Glutamatergic neuron (in vitro differentiated cells): ENCODE measurements at places on chromosomes 4 and X.

- DNase-seq, result no peak
- peaks cover under 1% of the 10 kb centered on the region for H3K27me3 ChIP-seq
- no peak overlapping the region for H3K4me3 ChIP-seq
- no peaks in the 10 kb centered on the region for H3K36me3 ChIP-seq
- no peak overlapping the region for H3K27ac ChIP-seq
Observed at GRCh38 chr4:104881136-104881886, 265.4 kb upstream of the TET2 start.

- DNase-seq, result no peak
- H3K27me3 ChIP-seq, result no peaks in the 10 kb centered on the region
- H3K36me3 ChIP-seq, result no peaks in the 10 kb centered on the region
- no peak overlapping the region for H3K4me3 ChIP-seq
- no peaks in the 10 kb centered on the region for H3K4me1 ChIP-seq
Observed at GRCh38 chr4:105386012-105386411, 87.8 kb downstream of the PPA2 start.

DNA sequence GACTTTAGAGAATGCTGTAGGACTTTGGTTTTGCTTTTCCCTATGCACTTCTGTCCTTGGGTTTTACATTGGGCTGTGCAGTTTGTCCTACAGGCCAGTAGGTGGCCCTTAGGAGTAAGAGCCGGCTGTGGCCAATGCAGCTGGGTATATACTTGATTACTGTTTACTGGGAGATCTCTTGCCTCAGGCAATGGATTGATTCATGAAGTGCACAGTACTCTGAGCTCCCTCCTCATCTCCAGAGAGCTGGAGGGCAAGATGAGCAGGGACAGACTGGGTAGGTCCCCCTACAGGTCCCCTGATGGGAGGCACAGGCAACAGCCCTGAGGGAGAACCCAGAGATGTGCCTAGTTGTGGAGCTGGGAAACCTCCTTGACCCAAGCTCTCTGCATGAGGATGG is 103.8 kb upstream of the QRFPR start:
- H3K4me3 ChIP-seq, result no peak overlapping the region
- no peaks in the 10 kb centered on the region for H3K4me1 ChIP-seq

DNA sequence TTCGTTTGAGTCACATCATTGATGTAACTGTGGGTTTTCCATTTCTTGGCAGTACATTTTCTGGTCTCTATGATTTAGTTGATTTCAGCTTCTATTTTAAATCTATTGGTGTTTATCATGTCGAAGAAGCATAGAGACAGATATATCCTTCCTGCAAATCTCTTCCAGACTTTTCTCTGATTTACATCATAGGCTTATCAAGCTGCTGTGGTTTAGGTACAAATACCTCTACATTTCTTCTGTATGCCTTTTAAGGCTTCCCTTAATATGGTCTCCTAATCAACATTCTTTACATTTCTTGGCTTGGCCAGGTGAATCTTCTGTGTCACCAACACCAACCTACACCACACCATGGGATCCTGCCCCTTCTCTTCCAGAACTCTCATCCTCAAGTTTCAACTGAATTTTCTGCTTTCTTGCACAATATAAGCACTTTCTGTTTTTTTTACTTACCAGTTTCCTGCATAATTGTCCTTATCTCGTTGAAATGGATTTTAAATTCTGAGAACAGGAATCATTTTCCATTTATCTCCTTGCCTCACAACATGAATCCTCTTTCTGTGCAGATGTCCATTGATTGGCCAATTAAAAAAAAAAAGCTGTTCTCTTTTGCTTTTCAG is 626.9 kb downstream of the ANKRD50 start:
- no peaks in the 10 kb centered on the region for H3K27me3 ChIP-seq
- no peaks in the 10 kb centered on the region for H3K4me1 ChIP-seq

DNA sequence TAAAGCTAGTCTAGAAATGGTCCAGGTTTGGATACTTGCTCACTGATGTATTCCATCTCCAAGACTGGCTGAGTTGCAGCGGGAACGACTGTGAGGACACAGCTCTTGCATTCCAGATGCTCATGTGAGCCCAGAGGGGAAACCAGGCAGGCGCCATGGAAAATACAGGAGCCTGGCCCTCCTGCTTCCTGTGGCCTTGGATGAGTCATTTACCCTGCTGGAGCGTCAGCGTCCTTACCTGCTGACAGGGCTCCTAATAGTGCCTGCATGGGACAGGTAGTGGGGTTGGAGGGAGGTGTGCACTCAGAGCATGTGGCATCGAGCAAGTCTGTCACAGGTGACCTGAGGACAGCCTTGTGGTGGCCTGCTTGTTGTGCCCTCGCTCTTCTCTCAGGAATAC is 69.4 kb downstream of the NSG1 start:
- H3K4me1 ChIP-seq, result peaks cover 4% of the 10 kb centered on the region
- H3K27ac ChIP-seq, result no peak overlapping the region
- peaks cover 3% of the 10 kb centered on the region for H3K27me3 ChIP-seq
- peaks cover 4% of the 10 kb centered on the region for H3K36me3 ChIP-seq
- DNase-seq, result no peak

GRCh38 chr4:79922011-79922410 is 151.0 kb downstream of the ANTXR2 start:
- no peaks in the 10 kb centered on the region for H3K27me3 ChIP-seq
- H3K27ac ChIP-seq, result no peak overlapping the region
- no peak for DNase-seq
- H3K4me1 ChIP-seq, result no peaks in the 10 kb centered on the region

GRCh38 chr4:186587416-186588018 is 32.1 kb upstream of the MTNR1A start:
- no peak overlapping the region for H3K4me3 ChIP-seq
- H3K36me3 ChIP-seq, result peaks cover 5% of the 10 kb centered on the region
- DNase-seq, result peak; percentile 78

DNA sequence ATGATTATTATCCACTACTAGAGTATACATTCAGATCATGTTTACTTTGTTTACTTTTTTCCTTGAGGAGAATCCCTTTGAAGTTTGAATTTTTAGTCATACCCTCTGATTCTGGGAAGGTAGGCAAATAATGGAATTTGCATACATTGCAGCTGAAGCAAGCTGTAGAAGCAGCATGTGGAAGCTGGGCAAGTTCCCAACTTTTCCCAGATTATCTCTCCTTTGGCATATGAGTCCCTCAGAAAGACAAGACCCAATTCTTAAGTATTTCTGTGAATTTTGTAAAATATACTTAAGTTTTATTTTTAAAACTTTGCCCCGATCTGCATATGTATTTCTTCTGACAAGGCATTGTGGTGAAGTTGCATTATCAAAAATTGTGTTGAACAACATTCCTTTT is 94.9 kb downstream of the CNKSR2 start:
- H3K36me3 ChIP-seq, result no peaks in the 10 kb centered on the region
- no peak overlapping the region for H3K4me3 ChIP-seq
- no peak for DNase-seq
- no peaks in the 10 kb centered on the region for H3K27me3 ChIP-seq

GRCh38 chrX:34903316-34903715 is 39.3 kb upstream of the FAM47B start:
- no peaks in the 10 kb centered on the region for H3K36me3 ChIP-seq
- DNase-seq, result no peak

GRCh38 chr4:79987401-79987800 is 85.6 kb downstream of the ANTXR2 start:
- H3K36me3 ChIP-seq, result peaks cover 4% of the 10 kb centered on the region
- no peak overlapping the region for H3K4me3 ChIP-seq
- no peak overlapping the region for H3K27ac ChIP-seq
- no peaks in the 10 kb centered on the region for H3K27me3 ChIP-seq

DNA sequence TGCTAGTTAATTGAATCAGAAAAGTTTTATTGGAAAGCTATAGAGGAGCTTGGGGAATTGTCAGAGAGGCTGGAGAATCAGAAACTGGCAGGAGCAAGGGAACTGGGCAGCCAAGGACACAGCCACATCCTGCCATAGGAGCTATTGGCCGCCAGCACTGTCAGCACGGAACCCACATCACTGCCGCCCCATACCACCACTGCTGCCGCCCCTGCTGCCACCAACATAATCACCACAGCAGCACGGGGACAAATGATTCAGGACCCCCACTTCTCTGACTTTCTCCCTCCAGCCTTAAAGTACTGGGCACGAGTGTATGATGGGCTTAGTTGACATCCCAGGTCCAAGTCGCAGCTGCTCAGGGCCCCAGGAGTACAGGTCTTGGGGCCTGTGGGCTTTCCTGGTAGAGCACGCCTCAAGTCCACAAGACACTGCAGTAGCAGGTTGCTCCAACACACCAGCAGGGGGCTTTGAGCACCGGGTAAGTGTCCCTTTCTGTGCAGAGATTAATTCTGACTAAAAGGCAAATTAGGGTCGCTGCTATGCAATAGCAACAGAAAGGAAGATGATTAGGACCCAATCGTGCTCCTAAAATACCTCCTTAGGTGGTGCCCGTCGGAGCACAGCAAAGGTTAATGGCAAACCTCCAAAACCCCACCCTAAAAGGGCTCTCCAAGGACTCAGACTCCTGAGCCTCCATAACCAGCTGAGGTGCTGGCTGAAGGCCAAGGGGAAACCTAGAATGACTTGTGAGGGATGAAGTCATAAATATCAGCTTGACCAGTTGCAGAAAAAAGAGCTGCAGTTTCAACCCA is 6.9 kb downstream of the PJA1 start:
- H3K4me3 ChIP-seq, result no peak overlapping the region

GRCh38 chr4:153181293-153181692 is 22.9 kb upstream of the TRIM2 start:
- DNase-seq, result no peak
- H3K27me3 ChIP-seq, result peaks cover 1% of the 10 kb centered on the region
- peaks cover 12% of the 10 kb centered on the region for H3K4me1 ChIP-seq
- H3K27ac ChIP-seq, result no peak overlapping the region
- no peak overlapping the region for H3K4me3 ChIP-seq

- H3K27me3 ChIP-seq, result peaks cover 3% of the 10 kb centered on the region
- no peak overlapping the region for H3K4me3 ChIP-seq
- H3K27ac ChIP-seq, result no peak overlapping the region
- H3K36me3 ChIP-seq, result no peaks in the 10 kb centered on the region
- no peaks in the 10 kb centered on the region for H3K4me1 ChIP-seq
Observed at GRCh38 chr4:152571770-152572169, 35.9 kb upstream of the FBXW7 start.

- H3K27ac ChIP-seq, result no peak overlapping the region
- H3K4me3 ChIP-seq, result no peak overlapping the region
- no peaks in the 10 kb centered on the region for H3K4me1 ChIP-seq
- H3K27me3 ChIP-seq, result peaks cover 2% of the 10 kb centered on the region
- no peak for DNase-seq
- H3K36me3 ChIP-seq, result no peaks in the 10 kb centered on the region
Observed at GRCh38 chr4:10237131-10237530, 120.5 kb upstream of the WDR1 start.

GRCh38 chrX:148567229-148567628 is 66.8 kb downstream of the AFF2 start:
- H3K27me3 ChIP-seq, result no peaks in the 10 kb centered on the region
- DNase-seq, result no peak
- no peak overlapping the region for H3K27ac ChIP-seq
- H3K36me3 ChIP-seq, result no peaks in the 10 kb centered on the region
- H3K4me3 ChIP-seq, result no peak overlapping the region

GRCh38 chr4:13642170-13642950 is 14.8 kb upstream of the BOD1L1 start:
- no peak overlapping the region for H3K4me3 ChIP-seq
- H3K4me1 ChIP-seq, result peaks cover 6% of the 10 kb centered on the region
- peaks cover 2% of the 10 kb centered on the region for H3K27me3 ChIP-seq
- no peak overlapping the region for H3K27ac ChIP-seq
- no peaks in the 10 kb centered on the region for H3K36me3 ChIP-seq

DNA sequence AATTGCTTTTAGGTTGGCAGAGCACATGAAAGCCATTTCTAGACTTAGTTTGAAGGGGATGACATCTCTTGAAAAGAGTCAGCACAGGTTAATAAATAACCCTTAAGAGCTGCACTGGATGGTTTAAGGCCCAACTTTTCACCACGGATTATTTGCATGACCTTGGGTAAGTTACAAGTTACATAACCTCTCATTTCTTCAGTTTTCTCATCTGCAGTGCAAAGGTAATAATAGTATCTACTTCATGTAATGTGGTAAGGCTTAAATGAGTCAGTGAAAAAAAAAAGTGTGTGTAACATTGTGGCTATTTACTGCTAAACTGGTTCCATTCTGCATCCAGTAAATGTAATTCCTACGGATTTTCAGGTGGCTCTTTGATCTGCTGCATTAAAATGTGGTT is 715.8 kb downstream of the CCSER1 start:
- peaks cover 2% of the 10 kb centered on the region for H3K27me3 ChIP-seq
- H3K4me3 ChIP-seq, result no peak overlapping the region
- DNase-seq, result no peak
- no peaks in the 10 kb centered on the region for H3K36me3 ChIP-seq
- H3K4me1 ChIP-seq, result no peaks in the 10 kb centered on the region
- H3K27ac ChIP-seq, result no peak overlapping the region

DNA sequence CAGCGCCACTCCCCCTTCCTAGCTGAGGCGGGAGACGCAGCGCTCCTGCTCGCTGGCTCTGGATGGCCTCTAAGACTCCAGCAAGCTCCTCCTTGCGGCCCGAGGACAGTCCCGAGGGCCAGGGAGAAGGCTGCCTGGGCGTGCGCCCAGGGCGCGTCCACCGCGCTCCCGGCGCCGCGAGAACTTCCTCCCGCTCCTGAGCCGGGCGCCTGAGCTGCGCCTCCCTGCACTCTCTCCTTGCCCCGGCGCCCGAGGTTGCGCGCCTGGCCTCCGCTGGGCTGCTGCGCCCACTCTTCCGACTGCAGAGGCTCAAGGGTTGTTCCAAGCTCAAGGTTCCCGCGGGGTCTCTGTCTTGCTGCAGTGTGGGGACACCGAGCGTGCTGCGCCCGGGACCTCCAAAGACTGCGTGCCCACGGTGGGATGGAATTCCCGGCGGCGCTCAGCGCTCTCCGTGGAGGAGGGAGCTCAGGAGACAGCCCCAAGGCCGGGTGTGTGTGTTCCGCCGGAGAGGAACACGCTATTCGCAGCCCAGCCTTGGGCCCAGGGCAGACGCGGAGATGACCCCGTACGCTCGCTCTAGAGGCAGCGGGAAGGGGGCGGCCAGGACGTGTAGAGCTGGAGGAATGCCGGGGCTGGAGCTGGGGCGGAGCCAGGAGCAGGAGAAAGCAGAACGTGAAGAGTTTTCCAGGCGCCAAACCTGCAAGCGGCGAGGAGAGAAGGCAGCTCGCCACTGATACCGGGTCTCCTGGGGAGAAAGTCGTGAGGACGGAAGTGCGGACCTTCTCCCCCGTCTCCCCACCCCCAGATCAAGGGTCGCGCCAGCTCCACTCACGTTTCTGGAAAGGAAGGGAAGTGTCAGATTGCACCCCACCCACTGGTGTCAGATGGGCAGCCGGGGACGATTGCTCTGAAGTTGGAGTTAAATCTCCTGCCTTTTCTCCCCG is at the start of gene ARHGAP6:
TSS of gene ARHGAP6 (minus strand) at position 753 of the 944 bp plus-strand sequence. CDS start 1,092 bp downstream, outside the sequence.
- H3K36me3 ChIP-seq, result no peaks in the 10 kb centered on the region
- no peaks in the 10 kb centered on the region for H3K4me1 ChIP-seq
- H3K4me3 ChIP-seq, result peak within 1 kb of the TSS; percentile 85
- DNase-seq, result peak; percentile 51
- H3K27me3 ChIP-seq, result peaks cover 8% of the 10 kb centered on the region

- H3K27ac ChIP-seq, result no peak overlapping the region
- peaks cover 8% of the 10 kb centered on the region for H3K27me3 ChIP-seq
- H3K36me3 ChIP-seq, result peaks cover 10% of the 10 kb centered on the region
Observed at GRCh38 chr4:1334579-1334895, 12.5 kb upstream of the UVSSA start.
